T-helper 1 cell (primary cell): ENCODE measurements at places on chromosomes 13 and 19.

- no peak for DNase-seq
Observed at GRCh38 chr13:27229642-27230041, 21.7 kb upstream of the RPL21 start.

DNA sequence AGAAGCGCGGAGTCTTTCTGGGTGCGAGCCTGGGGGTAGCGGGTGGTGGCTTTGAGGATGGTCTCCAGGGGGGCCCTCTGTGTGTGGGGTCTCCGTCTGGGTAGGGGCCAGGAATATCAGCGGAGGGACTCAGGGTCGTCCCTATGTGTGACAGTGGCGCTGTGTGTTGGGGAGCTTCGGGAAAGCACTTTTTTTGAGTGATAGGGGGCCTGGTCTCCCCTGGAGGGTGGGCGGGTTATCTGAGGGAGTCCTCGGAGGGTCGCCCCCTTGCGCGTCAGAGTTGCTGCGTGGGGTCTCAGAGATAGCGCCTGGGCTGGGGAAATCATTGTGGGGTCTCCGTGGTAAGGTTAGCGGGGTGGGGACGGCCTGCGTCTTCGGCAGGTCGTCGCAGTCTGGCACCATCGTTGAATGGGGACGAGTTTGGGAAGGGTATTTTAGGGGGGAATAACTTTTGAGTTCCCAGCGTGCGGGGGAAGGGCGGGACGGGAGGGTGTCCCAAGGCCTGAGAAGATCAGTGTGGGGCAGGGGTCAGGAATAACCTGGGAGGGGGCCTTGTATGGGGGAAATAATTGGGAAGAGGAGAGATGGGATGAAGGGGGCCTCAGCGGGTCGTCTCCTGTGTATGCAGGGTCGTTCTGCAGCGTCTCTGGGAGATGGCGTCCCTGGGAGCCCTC, 857 bp downstream of the IER2 start:
- DNase-seq = no peak

DNA sequence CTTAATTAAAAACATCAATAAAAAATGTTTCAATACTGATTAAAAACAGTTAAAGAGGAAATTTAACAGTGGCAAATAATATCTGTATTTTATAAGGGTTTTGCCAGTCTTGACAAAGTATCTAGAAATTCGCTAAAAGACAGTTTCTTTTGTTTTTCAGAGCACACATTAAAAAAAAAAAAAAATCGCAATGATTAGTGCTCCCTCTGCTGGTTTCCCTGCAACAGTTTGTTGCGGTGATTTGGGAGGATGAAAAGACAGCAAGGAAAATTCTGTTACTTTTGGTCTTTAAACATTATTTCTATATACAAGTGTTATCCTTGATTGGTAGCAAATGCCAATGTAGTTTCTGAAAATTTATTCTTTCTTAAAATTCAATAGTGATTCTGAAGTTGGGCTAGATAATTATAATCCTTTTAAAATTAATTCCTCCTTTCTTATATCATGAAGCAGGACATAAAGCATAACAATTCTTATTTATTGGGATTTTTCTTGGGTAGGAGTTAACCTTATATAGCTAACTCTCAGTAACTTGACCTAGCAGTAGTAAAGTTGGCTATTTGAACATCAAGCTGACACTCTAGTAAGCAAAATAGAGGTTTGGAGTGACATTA, 23.1 kb upstream of the SPRY2 start:
- no peak for DNase-seq

GRCh38 chr19:41541990-41542584, 33.9 kb upstream of the CEACAM21 start:
- DNase-seq = peak; percentile 78

DNA sequence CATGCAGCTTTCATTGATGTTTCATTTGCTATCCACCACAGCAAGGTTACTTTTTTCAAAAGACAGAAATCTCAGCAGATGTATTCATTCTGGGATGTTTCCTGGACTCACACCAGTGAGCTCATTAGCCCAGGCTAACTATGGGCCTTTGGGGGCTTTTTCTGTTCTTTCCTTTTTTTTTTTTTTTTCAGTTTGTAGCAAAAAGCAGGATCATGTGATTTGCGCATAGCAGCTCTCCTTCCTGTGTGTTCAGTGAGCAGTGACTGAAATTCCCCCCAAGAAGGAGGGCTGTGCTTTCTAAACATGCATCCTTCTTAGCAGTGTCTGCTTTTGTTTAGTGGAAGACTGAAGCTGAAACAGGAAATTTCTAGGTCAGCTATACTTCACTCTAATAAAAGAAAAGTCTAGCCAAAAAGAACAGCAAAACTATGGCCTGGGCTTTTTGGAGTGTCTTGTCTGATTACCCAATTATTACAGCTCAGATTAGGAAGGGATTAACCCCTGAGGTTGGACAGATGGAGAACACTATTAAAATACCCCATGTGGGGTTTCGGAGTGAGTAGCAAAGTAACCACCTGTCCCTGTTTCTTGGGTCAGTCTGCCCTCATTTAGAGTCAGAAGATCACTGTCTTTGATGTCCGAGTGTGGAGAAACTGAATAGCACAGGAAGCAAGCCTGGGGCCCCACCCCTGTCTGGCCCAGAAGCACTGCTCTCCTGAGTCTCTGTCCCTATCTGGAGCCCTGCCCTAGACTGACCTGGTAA, 8.9 kb upstream of the AMER2 start:
- no peak for DNase-seq

- no peak for DNase-seq
Observed at GRCh38 chr13:51819544-51819943, 15.6 kb upstream of the DHRS12 start.

DNA sequence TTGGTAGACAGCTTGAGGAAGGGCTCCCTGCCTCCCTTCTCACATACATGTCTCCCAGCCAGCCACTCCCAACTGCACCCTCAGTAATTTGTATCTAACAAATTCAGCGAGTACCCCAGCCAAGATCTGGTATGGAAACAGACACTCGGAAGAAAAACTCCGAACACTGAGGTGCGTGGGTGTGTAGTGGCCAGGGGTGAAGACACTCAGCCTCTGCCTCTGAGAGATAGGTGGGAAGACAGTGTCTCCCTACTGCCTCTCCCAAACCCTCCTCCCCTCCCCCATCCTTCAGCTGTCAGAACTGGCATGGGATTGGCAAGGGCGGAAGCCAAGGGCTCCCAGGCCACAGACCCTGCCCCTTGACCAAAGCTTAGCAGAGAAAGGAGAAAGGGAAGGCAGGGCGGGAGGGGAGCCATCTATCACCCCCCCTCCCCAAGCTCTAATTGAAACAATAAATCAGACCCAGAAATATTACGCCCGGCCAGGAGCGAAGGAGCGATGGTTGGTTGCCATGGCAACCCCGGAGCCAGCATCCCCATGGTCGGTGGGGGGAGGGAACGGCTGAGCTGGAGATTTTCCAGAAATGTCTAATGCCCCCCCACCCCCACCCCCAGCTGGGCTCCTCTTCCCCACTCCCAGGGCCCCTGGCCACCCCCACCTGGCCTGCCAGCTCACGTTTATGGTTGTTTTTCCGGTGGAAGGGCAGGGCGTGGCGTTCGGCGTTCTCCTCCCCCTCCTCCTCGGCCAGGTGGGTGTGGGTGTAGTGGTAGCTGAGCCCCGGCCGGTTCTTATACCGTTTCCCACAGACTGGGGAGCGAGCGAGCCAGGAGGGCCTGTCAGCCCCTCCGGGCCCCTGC, 7.0 kb downstream of the DPF1 start:
- no peak for DNase-seq

- DNase-seq = no peak
Observed at GRCh38 chr13:39599842-39600241, 3.2 kb downstream of the LHFPL6 start.

GRCh38 chr19:40614622-40615411, 13.6 kb downstream of the LTBP4 start:
- DNase-seq = peak; percentile 70

DNA sequence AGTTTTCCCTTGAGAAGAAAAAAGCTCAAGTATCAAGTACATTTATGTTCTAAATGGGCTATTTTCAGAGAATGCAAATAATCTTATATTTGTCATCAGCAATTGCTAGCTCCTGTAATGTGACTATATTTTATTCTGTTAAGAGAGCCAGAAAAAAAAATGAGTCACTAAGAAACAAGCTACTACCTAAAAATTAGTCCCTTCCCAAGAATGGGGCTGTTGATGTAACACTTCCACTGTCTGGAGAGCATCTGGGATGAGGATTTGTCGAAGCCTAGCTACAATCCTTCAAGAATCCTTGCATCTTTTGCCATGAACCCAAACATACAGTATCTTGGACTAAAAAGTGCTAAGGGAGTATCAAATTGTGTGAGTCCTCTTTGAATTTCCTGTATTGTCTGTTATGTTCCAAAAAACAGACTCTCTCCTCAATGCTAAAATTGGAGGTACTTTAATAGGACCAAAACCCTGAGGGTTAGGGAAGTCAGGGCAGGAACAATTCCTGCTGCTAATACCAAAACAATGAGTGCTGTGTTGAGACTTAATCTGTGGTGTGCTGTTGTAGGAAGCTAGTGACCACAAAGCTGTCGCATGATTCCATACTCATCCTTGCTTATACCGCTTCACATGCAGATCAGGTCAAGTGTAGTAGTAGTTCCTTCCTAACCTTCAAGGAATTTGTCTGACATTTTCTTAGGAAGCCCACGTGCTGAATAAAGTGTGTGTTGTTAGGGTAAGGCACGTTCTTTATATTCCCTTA, 4.9 kb upstream of the ZC3H13 start:
- DNase-seq = no peak

DNA sequence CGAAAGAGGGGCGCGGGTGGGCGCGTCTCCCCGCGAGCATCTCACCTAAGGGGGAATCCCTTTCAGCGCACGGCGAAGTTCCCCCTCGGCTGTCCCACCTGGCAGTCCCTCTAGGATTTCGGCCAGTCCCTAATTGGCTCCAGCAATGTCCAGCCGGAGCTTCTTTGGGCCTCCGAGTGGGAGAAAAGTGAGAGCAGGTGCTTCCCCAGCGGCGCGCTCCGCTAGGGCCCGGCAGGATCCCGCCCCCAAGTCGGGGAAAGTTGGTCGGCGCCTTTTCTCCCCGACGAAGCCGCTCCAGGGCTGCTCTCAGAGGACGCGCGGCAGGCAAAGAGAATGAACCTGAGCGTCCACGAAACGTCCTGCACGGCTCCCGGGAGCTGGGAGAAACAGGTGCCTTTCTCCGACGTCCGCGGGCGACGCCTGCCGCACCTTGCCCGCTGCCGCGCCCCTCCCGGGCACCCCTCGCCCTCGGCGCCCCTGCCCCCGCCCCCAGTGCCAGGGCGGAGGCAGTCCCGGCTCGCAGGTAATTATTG, 366 bp upstream of the KL start:
- DNase-seq = no peak

- no peak for DNase-seq
Observed at GRCh38 chr13:113087923-113088690, 17.5 kb upstream of the F7 start.

DNA sequence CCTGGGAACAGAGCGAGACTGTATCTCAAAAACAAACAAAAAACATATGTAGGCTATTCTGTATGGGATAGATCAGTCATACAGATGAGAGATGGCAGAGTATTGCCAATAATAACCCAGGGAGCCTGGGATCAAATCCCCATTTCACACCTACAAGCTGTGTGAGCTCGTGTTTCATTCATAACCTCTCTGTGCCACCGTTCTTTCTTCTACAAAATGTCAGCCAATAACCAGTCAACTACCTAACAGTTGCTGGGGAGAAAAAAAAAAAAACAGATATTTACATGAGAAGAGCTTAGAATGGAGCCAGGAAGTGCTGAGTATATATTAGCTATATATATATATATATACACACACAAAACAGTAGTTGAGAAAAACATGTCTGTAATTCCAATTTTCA, 6.5 kb upstream of the IFNL2 start:
- no peak for DNase-seq

DNA sequence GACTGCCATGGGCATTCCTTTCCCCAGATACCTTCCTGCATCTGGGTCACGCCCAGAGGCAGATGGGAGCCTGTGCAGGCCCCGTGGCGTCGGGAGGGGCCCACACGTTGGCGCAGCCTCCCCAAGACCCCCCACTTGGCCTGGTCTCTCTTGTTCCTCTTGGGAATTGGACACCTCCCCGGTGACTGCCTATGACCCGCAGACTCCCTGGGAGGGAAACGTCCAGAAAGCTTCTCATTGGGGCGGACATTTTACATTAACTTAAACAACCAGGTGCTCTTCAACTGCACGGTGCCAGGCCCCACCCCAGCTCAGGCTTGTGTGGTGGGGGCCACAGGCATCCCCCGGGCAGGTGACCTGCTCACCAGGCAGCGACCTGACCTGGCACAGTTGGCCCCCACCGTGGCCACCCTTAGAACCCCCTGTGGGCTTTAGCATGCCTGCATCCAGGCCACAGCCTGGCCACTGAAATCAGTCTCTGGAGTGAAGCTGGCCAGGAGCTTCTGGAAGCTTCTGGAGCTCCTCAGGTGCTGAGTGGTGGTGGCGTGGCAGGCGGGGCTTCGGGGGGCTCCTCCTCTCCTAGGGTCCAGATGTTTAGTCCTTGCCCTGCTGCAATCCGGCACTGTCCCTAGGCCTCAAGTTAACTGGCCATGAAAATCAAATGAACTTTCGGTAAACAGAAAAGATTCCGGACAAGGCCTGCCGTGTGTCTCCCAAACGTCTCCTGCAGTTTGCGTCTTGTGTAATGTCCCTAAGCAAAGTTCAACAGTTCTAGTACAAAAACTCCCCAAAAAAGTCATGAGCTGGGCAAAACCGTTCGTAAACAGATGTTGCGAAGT, 8.5 kb upstream of the PROZ start:
- no peak for DNase-seq

DNA sequence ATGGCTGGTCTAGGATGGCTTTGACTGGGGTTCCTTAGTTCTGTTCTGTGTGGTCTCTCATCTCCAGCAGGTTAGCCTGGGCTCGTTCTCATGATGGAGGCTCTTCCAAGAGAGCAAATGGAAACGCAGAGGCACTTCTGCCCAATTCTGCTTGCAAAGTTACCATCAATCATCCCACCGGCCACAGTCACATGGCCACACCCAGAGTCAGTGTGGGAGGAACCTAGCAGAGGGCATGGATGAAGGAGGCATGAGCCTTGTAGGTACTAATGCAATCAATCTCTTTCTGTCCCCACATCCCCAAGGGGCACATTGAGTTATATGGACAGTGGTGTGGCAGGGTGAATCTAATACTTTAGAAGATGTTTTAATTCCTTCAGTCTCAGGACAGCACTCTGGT, 207.2 kb downstream of the ZNF536 start:
- no peak for DNase-seq

DNA sequence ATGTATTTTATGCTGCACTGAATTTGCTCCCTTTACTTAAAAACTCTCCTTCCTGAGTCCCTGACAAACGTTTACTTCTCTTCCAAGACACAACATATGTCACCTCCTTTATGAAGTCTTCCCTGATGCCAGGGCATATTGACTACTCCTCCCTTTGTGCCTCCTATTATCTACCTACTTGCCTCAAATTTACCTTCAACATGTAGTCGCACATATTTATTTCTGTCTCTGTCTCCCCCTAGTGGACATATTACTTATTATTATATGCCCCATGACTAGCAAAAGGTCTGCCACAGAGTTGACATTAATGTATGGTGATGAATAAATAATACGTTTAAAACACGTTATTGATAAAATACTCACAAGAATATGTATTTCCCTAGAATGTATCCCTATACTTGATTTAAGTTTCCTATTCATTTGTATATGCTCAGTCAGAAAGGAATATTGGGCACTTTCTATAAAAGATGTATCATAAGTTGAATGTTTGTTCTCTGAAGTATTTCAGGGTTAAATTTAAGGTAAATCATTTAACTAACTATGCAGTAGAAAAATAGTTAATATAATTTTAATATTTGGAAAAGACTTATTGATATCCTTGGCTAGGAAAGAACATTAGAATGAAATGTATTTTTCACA, 250.3 kb upstream of the ATXN8OS start:
- DNase-seq = no peak

- no peak for DNase-seq
Observed at GRCh38 chr13:104987621-104988020, 1547.8 kb downstream of the EFNB2 start.

GRCh38 chr13:100951016-100951415, 276.4 kb upstream of the TMTC4 start:
- DNase-seq = no peak
